ENCODE measurements at places on chromosomes 1 and 21.

GRCh38 chr21:42009831-42010506 is at the start of gene ZBTB21:
ZBTB21 (minus strand) TSS chr21:42010360; CDS start chr21:41994095, 16,265 bp downstream.
- DNase-seq: peak; percentile 97

DNA sequence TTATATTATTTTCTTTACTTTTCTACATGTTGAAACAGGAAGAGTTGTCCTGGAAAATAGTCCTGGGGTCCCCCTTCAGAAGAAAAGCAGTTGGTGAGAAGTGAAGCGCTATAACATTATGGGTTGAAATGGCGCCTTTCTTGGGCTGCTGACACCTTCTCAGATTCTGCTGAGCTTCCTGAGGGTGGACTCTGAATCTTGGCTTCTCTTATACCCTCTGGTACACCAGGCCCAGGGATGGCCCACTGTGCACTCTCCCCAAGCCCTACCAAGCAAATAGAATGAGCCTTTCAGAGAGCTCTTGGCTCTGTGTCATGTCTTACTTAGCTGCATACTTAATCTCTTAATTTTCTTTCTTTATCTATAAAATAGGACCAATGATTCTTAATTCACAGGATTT is 42.3 kb downstream of the CD247 start:
- no peak for DNase-seq

- DNase-seq: no peak
Measured at GRCh38 chr1:82299056-82299455, 498.3 kb downstream of the ADGRL2 start.

DNA sequence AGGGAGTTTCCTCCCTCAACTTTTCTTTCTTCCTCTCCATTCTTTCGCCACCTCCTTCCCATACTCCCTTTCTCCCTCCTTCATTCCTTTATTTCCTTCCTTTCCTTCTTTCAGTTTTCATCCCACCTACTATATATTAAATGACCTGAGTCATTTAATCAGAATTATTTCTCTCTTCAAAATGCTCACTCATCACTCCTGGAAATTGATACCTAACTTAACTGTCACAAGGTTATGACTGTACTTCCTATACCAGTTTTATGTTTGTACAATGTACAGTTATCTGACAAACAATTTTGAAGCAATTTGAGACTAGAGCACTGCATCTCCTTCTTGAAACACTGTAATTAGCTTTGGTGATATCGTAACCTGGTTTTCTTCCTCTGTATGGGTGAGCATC is 41.4 kb downstream of the NEXN start:
- DNase-seq: no peak

GRCh38 chr1:100036718-100037655 is 67.2 kb downstream of the SLC35A3 start:
- peak; percentile 40 for DNase-seq

GRCh38 chr1:183288583-183288982 is 102.5 kb downstream of the LAMC2 start:
- no peak for DNase-seq

DNA sequence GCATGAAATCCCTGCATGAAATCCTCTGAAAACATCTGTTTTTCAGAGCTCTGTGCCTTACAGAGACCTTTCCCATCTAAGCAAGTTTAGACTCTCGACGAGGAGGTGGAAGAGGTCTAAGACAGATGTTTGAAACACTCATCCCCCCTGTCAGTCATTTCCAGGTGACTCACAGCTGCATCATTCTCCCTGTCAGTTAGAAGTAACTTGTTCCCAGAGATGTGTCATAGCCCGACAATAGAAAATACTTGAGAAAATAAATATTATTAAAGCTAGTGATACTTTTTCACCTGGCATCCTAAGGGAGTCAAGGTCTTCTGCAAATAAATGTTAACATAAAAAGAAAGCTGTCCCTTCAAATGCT is 41.6 kb upstream of the SEC16B start:
- peak; percentile 61 for DNase-seq

DNA sequence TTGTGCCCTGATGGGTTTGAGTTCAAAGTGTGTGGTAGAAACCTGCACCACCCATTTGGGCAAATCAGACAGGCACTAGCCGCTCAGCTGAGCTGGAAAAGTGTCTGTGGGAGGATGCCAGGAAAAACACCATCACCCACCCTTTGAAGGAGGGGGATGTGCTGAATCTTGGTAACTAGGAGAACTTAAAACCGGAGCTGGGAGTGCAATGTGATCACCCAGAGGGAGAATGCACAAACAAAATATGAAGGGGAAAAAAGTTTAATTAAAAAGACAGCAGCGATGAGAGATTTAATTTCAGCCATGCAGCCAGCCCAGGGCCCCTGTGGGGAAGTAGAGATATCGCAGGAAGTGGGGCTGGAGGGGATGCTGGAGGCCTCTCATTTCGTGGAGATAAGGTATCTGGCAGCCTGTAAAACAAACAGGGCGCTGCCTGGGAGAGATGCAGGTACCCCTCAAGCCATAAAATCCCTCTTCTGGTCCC is 86.8 kb upstream of the BCAR3 start:
- peak; percentile 27 for DNase-seq

- DNase-seq: peak; percentile 82
Measured at GRCh38 chr1:235069577-235070563, 58.8 kb downstream of the TOMM20 start.

DNA sequence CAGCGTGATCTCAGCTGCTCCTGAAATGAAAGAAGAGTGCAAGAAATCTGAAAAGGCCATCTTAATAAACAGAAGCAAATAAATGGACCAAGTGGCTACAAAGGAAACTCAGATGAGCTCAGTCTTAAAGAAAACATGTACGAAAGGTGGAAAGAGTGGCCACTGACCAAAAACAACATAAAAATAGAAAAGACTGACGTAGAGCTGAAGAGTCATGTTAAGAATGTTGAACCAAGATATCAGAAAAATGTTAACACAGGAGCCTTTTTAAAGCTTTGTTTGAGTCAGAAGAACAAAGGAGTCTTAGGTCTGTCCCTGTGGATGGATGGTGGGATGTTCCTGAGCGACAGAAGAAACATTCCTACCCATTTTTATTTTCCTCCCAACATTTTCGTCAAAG is 30.8 kb upstream of the ZNF648 start:
- DNase-seq: peak; percentile 2

GRCh38 chr1:228190182-228190581 is 17.7 kb upstream of the OBSCN start:
- DNase-seq: no peak

GRCh38 chr1:194930132-194930531 is 1678.1 kb downstream of the KCNT2 start:
- DNase-seq: no peak

- DNase-seq: peak; percentile 58
Measured at GRCh38 chr1:56578138-56578962, 1.0 kb downstream of the PLPP3 start.

GRCh38 chr1:61276246-61276645 is 193.9 kb downstream of the NFIA start:
- no peak for DNase-seq

GRCh38 chr1:230814949-230815692 is 53.2 kb downstream of the C1orf198 start:
- no peak for DNase-seq

DNA sequence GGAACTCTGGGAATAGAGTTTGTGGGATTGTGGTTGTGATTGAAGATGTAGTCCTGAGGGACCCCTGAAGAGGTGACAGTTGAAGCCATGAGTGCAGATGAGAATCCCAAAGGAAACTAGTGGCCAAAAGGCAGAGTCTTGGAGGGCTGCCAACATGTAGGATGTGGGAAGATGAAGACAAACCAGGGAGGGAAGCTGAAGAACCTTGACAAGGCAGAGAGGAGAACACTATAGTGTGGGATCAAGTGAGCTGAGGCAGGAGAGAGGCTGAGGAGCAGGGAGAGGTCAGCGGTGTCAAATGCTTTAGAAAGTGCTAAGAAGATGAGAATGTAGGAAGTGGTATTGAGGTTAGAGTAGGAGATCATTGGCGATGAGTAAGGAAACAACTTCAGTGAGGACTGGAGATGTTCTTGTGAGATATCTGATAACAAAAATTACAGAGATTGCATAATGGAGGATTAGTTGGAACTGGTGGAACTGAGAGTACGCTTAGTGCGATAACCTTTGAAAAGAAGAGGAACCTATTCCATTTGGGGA is 88.5 kb upstream of the VCAM1 start:
- DNase-seq: peak; percentile 96

DNA sequence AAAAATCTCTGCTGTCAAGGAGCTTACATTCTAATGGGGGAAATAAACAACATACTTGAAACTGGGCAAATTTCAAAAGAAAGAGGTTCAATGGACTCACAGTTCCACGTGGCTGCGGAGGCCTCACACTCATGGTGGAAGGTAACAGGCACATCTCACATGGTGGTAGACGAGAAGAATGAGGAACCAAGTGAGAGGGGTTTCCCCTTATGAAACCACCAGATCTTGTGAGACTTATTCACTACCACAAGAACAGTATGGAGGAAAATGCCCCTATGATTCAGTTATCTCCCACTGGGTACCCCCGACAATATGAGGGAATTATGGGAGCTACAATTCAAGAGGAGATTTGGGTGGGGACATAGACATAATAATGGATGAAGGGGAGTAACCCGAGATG is 226.4 kb downstream of the ZP4 start:
- no peak for DNase-seq

DNA sequence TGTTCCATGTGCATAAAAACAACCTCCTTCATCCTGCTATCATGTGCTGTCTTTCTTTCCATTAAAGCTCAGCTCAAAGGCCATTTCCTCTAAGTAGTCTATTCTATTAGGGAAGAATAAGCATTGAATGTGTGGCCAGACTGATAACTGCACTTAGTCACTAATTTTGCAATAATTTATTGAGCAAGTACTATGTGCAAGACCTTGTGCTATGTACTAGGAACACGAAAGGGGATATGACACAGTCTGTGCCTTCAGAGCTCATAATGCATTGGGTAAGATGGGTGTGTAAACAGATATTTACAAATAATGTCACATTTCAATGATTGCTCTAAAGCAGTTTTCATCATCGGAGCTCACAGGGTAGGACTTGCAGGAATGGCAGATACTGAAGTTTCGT is 54.2 kb downstream of the NMNAT2 start:
- no peak for DNase-seq

DNA sequence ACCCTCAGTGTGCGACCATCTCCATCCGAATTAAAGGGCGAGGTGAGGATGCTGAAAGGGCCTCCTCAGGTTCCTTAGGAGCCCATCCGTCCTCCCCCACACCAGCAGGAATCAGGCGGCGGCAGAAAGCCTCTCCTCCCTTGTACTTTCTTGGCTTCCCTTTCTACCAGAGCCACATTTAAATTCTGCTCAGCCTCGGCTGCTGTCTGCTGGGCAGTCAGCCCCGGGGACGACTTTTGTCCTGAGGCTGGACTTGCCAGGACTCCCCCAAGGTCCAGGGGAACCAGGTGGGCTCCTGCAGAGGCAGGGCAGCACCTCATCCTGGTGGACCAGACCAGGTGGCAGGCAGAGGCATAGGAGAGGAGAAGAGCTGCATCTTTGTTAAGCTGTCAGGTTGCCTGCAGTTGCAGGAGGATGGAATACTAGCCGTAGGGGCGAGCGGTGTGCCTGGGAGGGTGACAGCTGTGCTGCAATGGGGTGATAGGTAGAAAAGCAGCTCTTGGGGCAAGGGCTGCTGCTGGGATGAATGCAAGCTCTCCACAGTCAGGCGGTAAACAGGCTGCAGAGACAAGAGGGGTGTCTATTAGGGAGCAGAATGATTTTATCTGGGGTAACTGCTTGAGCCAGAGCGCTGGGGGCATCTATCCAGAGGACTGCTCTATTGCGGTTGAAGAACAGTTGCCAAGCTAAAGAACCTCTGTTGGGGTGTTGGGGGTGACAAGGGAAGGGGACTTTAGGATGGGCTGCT is 46.2 kb upstream of the WASF2 start:
- DNase-seq: no peak

DNA sequence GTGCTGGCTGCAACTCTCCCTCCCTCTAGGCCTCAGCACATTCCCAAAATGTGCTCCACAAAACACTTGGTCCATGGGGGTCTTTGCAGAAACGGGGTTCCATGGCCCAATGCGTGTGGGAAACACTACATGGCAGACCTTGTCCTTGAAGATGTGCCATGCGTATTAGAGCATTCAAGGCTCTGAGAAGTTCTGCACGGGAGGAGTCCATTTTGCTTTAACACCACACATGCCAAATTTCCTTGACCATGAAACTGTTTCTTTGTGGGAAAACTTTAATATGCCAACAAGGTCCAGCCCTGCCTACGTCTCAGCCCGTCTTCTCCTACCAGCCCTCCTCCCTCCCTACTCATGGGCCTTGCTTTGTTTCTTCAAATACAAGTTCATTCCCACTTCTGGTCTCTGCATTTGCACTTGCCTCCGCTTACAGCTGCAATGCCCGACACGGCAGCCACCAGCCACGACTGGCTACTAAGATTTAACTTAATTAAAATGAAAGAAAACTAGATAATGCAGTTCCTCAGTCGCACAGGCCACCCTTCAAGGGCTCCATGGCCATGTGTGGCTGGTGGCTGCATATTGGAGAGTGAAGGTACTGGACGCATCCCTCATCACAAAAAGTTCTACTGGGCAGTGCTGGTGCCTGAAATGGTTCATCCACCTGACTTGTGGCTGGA is 19.2 kb upstream of the TAS1R2 start:
- no peak for DNase-seq

DNA sequence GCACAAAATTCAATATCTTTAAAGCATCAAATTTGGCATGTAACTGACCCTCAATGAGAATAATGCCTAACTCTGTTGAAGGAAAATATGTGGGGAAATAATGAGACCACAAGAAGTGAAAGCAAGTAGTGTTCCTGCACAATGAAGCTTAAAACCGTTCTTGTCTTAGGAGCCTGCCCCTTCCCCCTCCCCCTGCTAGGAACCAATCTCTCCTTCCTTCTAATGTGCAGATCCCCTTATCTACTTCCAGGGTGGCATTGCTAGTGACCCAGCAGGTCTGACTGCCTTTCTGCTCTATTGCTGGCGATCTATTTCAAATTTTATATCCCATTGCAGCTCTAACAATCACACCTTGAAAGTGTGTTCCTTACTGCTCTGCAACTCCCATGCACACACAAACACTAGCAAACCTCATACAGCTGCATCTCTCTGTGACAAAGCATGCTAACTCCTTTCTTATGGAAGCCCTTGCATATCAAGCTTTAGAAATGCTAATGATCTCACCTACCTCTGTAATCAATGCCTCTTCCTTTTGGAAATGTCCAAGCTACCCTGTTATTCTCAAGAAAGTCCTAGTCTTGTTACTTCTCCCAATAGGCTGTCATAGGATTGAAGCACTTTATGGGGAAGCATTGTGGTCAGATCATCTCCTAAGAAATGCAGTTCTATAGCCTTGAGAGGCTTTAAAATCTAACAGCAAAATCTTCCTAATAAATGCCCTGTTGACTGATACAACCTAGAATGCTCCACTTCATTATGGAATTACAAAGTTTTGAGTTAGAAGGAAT is 26.5 kb downstream of the BCL9 start:
- no peak for DNase-seq

DNA sequence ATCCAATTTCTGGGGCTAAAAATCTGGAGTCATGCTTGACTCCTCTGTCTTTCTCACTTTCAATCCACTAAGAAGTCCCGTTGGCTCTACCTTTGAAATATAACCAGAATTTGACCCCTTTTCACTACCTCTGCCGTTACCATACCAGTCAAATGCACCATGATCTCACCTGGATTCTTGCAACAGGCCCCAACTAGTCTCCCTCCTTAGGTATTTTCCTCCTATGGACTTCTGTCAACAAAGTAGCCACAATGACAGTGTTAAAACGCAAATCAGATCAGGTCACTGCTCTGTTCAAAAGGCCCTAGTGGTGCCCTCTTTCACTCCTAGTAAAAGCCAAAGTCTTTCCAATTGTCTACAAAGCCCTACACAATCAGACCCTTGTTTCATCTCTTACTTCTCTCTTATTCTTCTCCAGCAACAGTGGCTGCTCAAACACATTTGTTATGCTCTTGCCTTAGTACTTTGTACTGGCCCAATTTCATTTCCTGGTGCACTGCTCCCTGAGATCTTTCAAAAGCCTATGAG is 35.7 kb upstream of the AGL start:
- no peak for DNase-seq

- DNase-seq: no peak
Measured at GRCh38 chr1:210908791-210909190, 225.2 kb downstream of the KCNH1 start.

Data from fibroblast of skin of back (primary cell).